A549 (cell line): ENCODE measurements at places on chromosomes 3 and 15. TPM values are rescaled to one million over a fixed set of nuclear protein-coding genes. Genes with fewer than 3 reads are reported as not detected.

DNA sequence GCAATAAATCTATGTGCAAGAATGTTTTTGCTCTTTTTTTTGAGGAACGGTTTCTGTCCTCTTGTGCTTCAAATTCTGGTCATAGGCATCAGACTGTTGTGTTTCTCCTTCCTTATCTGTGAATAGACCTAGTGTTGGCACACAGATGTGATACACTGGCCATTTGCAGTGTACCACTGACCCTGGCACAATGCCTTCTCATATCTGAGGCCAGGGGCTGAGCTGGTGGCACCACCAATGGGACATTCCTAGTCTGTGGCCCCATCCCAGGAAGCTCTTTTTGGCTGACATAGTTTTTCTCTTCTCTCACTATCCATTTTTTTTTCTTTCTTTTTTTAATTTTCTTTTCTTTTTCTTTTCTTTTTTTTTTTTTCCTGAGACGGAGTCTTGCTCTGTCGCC, 40.4 kb downstream of the SH3GL3 start:
- DNase-seq, result no peak

- DNase-seq, result no peak
Observed at GRCh38 chr3:31733234-31733667, 200.5 kb downstream of the STT3B start.

- peak; percentile 19 for DNase-seq
Observed at GRCh38 chr3:33636125-33636850, 81.8 kb downstream of the CLASP2 start.

DNA sequence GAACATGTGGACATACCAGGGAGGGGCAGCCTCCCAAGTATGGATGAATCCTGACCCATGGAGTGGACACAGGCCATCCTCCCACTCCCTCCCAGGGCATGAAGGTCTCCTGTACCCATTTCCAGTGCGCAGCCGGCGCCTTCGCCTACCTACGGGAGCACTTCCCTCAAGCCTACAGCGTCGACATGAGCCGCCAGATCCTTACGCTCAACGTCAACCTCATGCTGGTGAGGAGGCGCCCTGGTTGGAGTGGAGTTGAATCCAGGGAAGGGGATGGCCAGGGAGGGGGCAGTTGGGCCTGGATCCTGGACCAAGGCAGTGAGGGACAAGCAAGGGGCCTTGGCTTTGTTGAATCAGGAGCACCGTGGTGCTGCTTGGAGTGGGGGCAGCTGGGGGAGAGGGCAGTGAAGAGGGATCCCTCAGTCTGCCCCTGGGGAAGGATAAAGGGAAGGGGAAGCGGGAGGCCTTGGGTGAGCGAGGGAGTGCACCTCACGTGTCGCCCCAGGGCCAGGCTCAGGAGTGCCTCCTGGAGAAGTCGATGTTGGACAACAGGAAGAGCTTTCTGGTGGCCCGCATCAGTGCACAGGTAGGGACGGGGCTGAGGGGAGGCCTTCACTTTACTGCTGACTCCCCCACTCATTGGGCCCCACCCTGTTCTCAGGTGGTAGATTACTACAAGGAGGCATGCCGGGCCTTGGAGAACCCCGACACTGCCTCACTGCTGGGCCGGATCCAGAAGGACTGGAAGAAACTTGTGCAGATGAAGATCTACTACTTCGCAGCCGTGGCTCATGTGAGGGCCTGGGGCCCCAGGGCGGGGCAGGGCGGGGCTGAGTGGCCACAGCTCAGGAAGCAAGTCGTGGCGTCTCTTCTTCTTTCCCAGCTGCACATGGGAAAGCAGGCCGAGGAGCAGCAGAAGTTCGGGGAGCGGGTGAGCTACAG, 25.3 kb downstream of the PTPN23 start:
- no peak for DNase-seq

DNA sequence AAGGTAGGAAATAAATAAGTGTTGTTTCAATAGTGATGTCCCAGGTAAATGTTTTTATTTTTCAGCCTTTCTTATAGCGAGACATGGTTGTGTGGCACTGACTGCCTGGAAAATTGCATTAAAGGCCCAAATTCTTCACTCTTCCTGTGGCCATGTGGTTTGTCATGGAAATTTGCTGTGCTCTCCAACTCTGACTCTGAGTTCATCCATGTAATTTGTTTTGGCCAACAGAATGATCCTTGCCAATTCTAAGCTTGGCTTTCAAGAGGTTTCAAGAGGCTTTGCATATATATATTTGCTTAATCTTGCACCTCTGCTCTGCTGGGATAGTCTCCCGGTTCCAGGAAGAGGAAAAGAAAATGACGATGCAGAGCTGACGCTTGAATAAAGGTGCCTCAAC, 107.5 kb upstream of the ARHGEF26 start:
- DNase-seq, result no peak

DNA sequence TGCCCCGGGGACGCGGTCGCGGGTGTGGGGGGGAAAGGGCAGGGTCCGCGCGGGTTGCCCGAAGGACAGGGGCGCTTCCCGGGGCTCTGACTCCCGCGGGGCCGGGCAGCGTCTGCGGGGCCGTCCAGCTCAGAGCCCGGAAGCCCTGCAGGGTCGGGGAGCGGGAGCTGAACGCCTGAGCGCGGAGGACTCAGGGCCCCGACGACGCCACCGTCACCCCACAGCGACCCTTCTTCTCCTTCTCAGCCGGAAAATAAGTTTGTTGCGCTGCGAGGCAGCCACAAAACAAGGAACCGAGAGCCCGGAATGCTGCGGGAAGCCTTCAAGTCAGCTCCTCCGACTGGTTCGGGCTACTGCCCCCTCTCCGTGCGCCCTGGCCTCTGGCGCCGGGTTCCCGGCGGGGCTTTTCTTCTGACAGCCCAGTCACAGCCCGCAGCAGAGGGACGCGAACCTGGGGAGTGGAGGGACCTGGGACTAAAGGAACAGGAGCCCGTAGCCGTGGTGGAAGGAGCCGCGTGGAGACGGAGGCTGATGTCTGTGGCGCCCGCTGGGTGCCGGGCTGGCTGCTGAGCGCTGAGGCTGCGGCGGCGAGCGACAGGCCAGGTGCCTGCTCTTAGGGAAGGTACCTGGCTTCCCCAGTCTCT, 484 bp downstream of the CNTN4 start:
- no peak for DNase-seq

- DNase-seq, result peak; percentile 69
Observed at GRCh38 chr3:14431917-14432834, 29.8 kb downstream of the SLC6A6 start.

GRCh38 chr3:94413336-94414108, 350.7 kb downstream of the NSUN3 start:
- DNase-seq, result no peak

GRCh38 chr3:58526515-58526957, 10.5 kb downstream of the ACOX2 start:
- DNase-seq, result peak; percentile 85

ALCAM gene
- 53.1 to 57.1 TPM (median 54.2 TPM) in 3 replicates for polyA plus RNA-seq

- peak; percentile 19 for DNase-seq
Observed at GRCh38 chr3:125374501-125374995, 577 bp downstream of the ZNF148 start.

CPN2 gene
- polyA plus RNA-seq, result not detected in 3 replicates

CCDC39 gene
- not detected in 3 replicates for polyA plus RNA-seq

DNA sequence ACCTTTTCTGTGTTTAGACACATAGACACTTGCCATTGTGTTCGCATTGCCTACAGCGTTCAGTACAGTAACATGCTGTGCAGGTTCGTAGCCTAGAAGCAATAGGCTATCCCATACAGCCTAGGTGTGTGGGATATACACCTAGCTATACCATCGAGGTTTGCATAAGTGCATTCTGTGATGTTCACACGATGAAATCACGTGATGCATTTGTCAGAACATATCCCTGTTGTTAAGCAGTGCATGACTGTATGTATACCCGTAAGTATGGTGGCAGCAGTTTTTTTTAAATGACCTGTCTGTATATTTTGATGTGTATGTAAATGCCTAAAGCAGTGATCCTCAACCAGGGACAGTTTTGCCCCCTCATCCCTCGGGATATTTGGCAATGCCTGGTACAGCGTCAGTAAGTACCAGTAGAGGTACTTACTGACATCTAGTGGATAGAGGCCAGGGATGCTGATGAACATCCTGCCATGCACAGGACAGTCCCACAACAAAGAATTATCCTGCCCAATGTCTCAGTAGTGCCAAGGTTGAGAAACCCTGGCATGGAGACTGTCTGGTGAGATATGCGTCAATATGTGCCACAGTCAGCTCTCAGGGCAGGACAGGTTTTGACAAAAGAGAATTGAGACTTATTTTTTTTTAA, 129.1 kb downstream of the HCN4 start:
- DNase-seq, result no peak

GRCh38 chr3:46551615-46552014, 14.5 kb downstream of the LRRC2 start:
- no peak for DNase-seq
